Activated naive CD4-positive, alpha-beta T cell treated with anti-CD3 and anti-CD28 coated beads for 36 hours (primary cell): ENCODE measurements at places on chromosomes 3 and 15. TPM values are rescaled to one million over a fixed set of nuclear protein-coding genes. Genes with fewer than 3 reads are reported as not detected.

DNA sequence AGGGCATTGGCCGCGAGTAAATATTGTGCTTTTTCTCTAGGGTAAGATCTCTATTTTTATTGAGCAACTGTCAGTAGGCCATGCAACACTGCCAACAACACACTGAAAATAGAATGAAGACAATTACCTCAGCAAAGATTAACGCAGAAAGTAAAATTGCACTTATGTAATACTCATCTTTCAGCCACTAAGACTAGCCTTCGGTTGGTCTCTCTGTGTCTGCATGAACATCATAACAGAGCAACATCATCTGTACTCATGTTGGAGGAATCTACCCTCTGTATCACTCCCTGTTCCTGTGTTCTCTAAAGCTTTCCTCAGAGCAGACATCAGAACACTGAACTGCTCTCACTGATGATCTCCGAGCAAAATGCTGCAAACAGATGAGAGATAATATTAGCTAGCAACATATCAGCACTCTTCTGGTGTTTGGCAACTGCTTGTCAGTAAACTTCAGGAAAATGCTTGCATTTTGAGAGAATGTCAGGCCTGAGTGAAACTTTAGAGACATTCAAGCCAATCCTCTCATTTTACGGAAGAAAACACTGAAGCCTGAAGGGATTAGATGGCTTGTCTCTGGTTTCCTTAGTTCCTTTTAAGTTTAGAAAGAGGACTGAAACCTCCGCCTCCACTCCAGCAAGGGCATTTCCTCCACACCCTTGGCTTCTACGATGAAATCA is 8.4 kb upstream of the LRRC3B start:
- no peak for DNase-seq

DNA sequence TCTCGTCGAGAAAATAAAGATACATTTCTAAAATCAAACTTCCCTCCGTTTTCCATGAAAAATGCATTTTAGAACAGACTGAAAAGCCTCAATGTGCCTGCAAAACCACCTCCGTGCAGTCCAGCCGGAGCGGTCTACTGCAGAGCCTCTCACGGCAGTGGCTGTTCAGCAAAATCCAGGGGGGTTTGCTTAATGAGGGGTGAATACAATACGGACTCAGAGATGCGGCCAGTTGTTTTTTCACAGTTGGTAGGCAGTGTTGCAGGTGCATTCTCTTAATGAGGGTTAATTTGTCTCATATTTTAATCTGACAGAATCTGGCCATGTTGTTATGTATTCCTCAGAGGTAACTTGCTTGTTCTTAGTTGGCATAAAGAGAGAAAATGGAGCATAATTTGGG is 223.0 kb downstream of the EBLN2 start:
- no peak for DNase-seq

DNA sequence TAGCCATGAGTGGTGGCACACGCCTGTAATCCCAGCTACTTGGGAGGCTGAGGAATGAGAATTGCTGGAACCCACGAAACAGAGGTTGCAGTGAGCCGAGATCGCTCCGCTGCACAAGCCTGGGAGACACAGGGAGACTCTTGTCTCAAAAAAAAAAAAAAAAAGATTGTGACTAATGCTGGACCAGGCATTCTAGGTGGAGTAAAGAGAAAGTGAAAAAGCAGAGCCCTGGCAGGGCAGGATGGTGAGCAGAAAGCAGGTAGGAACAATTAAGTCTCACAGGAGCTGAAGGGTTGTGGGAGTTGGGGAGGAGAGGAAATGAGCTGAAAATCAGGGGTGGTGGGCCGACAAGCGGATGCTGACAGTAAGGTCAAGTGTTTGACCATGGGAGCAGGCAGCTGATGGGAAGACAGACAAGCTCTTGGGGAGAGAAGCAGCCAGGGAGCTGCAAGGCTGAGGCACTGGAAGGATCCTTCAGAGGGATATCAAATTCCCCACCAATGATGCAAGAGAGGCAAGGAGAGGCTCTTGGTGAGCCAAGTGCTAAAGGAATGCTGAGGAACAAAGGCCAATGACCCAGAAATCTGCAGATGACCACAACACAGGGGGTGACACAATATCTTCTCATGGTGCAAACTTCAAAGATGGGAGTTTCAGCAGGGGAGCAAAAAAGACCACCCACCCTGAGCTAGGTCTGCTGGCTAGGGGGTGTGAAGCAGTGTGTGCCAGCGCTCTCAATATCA is 251.1 kb downstream of the ULK4 start:
- no peak for DNase-seq

GRCh38 chr15:90231028-90232017 is 2.4 kb downstream of the CIB1 start:
- DNase-seq, result peak; percentile 90

DNA sequence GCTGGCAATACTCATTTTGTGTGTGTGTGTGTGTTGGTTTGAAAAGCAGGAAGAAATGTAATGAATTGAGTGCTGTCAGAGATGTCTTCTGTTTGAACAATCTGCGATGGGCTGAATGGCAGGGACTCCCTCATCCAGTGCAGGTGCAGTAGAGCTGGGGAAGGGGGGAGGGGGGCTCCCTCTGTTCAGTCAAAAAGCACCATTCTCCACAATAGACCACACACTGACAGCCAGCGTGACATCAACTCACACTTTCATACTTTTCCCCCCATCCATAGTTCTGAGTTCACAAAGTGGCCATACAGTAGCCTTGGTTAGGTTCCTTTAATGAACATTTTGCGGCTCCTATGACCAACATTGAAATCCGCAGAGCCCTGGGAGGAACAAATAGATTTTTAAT is 10.4 kb downstream of the SOX2 start:
- DNase-seq, result no peak

- DNase-seq, result no peak
Measured at GRCh38 chr15:92510163-92510882, 116.6 kb downstream of the ST8SIA2 start.

GRCh38 chr15:48507416-48508065 is 138.0 kb downstream of the FBN1 start:
- DNase-seq, result peak; percentile 8

- no peak for DNase-seq
Measured at GRCh38 chr15:89707577-89707976, 17.0 kb downstream of the WDR93 start.

- DNase-seq, result peak; percentile 24
Measured at GRCh38 chr15:88834211-88834812, 31.1 kb downstream of the ACAN start.

- no peak for DNase-seq
Measured at GRCh38 chr3:134153761-134154160, 96.9 kb downstream of the RYK start.

GRCh38 chr3:113794526-113794925 is 44.1 kb upstream of the GRAMD1C start:
- DNase-seq, result no peak

DNA sequence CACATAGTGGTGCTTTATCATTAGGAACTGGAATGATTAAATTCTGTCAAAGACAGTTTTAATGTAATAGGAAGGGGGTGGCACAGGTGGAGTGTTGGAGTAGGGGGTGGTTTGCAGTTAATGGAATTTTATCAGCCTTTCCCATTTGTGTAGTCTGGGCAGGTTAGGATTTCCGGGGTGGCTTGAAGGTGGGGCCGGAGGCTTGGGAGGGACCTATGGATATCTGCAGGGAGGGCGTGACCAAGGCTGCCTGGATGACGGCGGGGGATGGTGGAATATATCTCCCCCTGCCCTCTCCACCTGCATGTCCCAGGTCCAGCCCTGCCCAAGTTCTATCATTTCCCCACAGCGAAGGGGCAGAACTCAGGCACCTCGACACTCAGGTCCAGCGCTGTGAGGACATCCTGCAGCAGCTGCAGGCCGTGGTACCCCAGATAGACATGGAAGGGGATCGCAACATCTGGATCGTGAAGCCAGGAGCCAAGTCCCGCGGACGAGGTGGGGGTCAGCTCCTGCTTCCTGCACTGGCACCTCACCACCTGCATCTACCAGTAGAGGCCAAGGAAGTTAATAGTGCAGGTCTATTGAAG is 15.5 kb downstream of the TTLL3 start:
- no peak for DNase-seq

GRCh38 chr3:84126160-84126559 is 832.6 kb upstream of the CADM2 start:
- no peak for DNase-seq

DNA sequence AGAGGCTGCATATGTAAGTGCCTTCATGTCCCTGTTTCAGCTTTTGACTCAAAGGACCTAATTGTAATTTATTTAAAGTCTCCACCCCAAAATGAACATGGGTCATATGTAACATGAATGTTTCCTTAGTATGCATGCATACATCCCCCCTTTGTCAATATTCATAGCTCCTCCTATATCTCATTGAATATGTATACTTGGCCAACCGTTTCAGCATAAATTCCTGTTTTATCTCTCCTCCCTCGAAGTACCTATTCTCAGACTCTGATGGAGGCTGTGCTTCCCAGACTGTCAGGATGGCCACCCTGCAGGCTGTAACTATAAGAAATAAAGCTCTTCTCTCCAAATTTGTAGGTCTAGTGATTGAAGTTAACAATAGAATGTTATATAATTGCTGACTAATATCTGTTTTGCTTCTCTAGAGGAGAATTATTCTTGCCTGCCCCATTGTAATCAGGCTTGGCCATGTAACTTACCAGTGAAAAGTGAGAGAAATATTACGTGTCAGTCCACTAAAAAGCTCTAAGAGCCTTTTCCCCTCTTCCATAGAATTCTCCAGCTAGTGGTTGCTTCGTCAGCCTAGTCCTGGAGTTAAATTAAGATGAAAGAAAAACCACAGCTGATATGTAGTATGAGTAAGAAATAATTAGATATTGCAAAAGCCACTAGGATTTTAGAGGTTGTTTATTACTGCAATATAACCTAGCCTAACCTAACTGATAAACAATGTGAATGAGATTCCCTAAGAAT is 245.1 kb downstream of the ZNF385D start:
- DNase-seq, result no peak

- DNase-seq, result peak; percentile 41
Measured at GRCh38 chr3:38655708-38656300, 6.3 kb upstream of the SCN5A start.

DNA sequence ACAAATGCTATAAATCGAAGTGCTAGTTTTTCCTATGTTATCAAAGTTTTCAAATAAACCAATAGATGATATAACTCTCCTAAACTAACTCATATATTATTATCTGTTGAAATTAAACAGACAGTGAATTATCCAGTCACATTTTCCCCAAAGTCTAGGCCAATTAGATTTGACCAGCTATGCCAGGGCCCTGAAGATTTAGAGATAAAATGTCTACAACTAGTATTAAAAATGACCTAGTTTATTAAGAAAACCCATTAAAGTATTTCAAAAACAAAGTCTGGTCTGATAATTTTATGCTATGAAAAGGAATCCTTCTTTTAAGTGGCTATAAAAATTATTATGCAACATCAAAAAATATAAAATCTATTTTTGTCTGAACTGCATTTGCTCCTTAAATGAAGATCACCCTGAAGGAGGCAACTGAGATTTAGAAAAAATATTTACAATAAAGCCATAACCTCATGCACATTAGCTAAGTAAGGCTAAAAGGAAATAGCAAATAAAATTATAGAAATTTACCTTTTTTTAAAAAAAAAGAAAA is 83.4 kb upstream of the MEX3B start:
- DNase-seq, result no peak

GRCh38 chr15:90595763-90596155 is 66.0 kb downstream of the CRTC3 start:
- DNase-seq, result peak; percentile 13

DNA sequence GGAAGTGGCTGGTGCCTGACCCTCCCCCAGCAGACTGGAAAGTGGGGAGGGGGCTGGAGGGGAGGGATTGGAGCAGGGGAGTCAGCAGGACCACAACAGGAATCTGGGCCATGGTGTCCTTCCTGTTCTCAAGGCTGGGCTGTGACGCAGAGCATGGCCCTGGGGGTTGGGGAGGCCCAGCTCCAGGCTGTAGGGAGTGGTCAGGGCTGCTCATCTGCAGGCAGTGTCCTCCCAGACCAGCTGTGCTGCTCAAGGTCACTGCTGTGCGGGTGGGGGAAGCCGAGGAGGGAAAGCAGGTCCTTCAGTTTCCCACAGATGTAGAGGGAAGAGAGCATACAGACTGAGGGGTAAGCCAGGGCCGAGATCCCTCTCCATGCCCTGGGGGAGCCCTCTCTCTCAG is 40.7 kb downstream of the CYP11A1 start:
- no peak for DNase-seq

DNA sequence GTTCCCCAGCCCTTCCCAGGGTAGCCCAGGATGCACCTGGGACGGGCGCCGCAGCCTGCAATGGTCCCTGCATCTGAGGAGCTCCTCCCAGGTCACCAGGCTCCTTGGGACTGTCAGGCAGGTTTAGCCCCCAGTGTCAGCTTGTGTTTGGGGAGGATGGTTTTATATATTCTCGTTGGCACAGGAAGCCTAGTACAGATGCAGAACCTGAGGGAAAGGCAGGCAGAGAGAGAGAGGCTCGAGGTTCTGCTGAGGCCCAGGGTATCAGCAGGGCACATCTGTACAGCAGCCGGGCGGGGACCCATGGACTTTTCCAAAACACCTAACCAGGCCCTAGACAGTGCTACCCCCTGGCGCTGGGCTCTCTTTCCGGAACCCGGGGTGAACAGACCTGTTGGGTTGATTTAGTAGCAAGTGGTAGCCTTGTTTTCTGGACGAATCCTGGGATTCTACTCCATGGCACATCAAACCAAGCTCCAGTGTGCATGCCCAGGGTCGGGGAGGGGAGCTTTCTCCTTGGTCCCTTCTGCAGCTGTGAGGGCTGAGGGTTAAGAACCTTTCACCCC is 8.6 kb downstream of the PAK6 start:
- no peak for DNase-seq

DNA sequence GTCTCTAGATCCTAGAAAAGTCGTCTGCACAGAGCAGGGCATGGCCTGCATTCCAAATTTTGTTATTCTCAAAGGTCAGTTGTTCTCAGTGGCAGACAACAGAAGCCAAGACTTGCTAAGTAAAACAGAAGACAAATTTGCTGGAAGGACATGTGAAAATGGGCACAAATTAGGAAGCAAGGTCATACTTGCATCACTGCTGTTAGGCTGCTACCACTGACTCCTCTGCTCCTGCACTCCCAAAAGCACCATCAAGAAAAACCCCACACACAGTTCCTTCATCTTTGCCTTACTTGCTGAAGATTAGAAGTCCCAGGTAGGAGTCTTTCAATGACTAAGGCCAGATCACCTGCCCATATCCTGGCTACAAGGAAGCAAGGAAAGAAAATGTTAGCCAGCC is 69.9 kb upstream of the ATP2C1 start:
- DNase-seq, result no peak

- DNase-seq, result no peak
Measured at GRCh38 chr15:66581972-66582537, 16.3 kb upstream of the LCTL start.

BMF gene
- 10.3 TPM for total RNA-seq

TRPM1 gene
- not detected for total RNA-seq

KNL1 gene
- total RNA-seq, result 32.7 TPM

TTLL13 gene
- 0.15 TPM for total RNA-seq

SKOR1 gene
- total RNA-seq, result 0.07 TPM

TMF1 gene
- 25.2 TPM for total RNA-seq

FGF7 gene
- not detected for total RNA-seq

SORD gene
- total RNA-seq, result 23.8 TPM

SAXO2 gene
- 0.79 TPM for total RNA-seq

CLRN1 gene
- not detected for total RNA-seq
